ENCODE measurements at places on chromosomes 1 and 21.

DNA sequence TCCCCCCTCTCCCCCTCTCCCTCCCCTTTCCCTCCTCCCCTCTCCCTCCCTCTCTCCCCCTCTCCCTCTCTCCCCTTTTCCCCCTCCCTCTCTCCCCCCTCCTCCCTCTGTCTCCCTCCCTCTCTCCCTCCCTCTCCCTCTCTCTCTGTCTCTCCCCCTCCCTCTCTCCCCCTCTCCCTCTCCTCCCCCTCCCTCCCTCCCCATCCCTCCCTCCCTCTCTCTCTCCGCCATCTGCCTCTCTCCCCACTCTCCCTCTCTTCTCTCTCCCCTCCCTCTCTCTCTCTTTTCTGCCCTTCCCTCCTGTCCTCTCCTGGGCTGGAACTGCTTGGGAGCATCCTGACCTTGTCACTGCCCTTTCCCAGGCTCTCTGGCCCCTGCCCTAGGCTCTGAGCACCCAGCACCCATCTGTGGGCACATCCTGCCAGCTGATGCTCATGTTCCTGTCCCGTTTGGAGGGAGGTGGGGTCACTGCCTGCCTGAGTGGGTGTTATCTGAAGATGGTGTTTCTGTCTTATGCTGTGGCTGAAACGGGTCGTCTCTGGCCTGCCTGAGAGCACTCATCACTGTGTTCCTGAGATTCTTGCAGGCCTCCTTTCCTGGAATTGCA, 10.8 kb downstream of the FTCD start:
- no peak for DNase-seq

DNA sequence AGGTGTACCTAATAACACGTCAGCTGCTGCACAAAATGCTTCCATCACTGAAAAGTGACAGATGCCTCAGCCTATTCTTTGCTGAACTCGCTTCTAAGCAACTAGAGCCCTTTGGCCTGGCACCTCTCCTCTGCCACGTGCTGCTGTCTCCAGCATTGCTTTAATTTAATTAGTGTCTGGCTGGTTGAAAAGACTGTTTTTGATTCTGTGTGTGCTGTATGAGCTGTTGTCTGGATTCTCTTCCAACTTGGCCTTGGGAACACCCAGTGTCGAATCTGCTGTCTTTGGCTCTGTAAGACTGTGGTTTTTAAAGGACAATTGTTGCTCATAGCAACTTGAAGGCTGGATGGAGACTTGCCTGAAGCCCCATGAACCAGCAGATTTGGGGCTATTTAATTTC, 109.5 kb downstream of the PSMG1 start:
- no peak for DNase-seq

GRCh38 chr1:47852006-47852718, 145.0 kb downstream of the TRABD2B start:
- DNase-seq, result no peak

GRCh38 chr1:53328009-53328461, at the start of gene LRP8:
Gene LRP8 (minus strand): TSS chr1:53328070. CDS start chr1:53327912, 158 bp downstream.
- DNase-seq, result peak; percentile 73

DNA sequence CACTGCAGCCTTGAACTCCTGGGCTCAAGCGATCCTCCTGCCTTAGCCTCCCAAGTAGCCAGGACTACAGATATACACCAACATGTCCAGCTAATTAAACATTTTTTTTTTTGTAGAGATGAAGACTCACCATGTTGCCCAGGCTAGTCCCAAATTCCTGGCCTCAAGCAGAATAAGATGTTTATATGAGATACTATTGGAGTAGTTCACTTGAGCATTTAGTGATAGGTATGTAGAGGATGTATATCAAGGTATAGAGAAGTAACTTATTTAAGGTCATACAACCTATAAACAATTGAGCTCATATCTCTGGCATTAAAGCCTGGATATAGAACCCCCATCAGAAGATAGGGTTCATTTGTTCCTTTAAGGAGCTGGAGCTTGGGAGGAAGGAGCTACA, 4.6 kb upstream of the TMEM269 start:
- DNase-seq, result no peak

- DNase-seq, result peak; percentile 5
These were observed 609 bp upstream of the ATF3 start for GRCh38 chr1:212607913-212608391.

- peak; percentile 1 for DNase-seq
These were observed 36.5 kb downstream of the ZMYM1 start for GRCh38 chr1:35115459-35116383.

GRCh38 chr1:206512058-206512850, 4.9 kb downstream of the RASSF5 start:
- DNase-seq, result no peak

GRCh38 chr1:160046494-160047110, 14.8 kb upstream of the PIGM start:
- DNase-seq, result peak; percentile 56

DNA sequence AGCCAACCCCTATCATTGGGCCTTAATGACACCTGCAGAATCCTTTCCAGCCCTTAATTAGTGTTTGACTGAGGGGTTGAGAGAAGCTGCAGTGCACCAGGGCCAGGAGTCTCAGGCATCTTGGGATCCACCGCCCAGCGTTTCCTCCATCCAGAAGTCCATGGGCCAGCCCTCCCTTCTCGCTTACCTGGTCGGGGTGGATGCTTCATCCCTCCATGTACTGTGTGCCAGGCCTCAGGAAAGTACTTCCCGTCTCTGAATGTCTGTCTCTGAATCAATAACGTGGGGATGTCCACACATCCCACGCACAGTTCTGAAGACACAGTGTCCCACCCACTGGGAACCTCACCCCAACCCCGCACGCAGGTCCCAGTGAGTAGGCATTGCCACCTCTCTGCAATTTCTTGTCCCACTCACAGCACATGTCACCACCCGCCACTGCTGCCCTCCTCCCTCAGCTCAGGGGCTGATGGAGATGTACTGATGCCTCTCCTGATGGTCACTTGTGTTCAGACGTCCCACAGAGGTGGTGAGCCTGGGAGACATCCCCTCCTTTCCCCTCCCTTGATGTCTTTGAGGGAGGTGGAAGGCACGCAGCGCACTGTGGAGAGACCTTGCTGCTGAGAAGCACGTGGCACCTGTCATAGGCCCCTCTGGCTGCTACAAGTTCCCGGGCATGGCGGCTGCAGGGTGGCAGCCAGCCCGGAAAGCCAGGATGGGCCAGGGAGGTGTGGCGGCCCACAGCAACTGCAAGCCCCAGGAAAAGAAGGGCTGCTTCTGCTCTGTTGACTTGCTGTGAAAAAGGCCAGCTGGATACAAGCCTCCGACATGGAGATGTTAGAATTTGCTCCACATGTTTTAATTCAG, 29.4 kb upstream of the PRSS38 start:
- no peak for DNase-seq

Data from CD4-positive, alpha-beta T cell treated with Interleukin-15 for 4 hours (primary cell).